ENCODE measurements at places on chromosomes 1 and 21.

DNA sequence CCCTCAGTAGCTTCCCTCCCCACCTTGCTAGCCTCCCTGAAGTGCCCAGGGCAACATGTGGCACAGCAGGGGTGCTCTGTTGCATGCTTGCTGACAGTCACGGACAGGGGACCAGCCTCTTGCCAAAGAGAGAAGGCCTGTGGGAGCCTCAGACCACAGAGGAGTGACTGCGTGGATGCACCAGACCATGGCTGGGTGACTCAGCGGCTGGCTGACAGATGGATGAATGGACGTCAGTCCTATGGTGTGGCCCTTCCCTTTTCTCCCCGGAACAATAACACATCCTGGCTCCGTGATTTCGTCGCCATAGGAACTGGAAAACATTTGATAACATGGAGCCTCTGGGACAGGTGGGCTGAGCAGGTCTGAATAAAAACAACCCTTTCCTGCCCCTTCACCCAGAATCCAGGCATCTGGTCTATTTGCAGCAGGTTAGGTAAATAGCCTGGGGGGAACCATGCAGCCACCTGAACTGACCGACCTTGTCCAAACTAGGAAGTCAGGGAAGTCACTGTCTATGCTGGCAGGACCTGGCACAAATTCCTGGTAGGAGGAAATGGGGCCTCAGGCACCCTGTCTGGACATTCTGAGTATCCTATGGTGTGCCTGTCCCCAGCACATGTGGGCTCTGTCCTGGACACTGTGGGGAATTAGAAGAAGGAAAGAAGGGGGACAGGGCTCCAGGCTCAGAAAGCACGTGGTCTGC, 53.3 kb downstream of the NENF start:
- no peak for DNase-seq

DNA sequence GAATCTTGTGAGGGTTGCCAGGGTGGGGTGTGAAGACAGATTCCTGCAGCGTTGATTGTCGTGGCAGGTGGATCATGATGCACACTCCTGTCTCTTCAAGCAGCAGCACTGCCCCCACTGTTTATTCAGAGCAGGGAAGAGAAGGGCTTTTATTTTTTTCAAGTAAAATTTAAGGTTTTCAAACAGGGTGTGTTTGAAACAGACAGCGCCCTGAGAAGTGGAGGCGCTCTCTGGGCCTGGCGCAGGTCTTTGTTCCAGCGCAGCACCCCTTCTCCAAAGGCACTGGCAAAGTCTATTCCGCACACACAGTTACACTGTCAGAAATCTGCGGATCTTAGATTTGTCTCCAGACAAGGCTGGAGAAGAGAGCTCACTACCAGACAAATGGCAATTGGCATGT, 7.0 kb downstream of the C1orf53 start:
- no peak for DNase-seq

DNA sequence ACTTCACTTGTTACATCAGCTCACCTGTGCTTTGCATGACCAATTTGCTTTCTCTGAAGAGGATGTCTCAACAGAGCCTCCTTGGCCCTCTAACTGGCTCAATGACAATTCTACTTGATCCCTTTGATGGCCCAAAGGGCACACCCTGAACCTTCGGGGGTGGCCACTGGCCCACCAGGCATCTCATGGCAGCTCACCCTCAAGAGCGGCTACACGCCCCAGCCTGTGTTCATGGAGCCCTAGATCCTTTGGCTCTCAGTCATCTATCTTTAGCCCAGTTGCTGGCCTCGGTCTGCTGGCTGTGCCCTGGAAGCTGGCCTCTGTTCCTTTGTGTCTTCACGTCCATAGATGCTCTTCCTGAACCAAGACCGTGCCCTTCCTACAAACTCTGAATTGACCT, 476.7 kb downstream of the NPHP4 start:
- DNase-seq = no peak

DNA sequence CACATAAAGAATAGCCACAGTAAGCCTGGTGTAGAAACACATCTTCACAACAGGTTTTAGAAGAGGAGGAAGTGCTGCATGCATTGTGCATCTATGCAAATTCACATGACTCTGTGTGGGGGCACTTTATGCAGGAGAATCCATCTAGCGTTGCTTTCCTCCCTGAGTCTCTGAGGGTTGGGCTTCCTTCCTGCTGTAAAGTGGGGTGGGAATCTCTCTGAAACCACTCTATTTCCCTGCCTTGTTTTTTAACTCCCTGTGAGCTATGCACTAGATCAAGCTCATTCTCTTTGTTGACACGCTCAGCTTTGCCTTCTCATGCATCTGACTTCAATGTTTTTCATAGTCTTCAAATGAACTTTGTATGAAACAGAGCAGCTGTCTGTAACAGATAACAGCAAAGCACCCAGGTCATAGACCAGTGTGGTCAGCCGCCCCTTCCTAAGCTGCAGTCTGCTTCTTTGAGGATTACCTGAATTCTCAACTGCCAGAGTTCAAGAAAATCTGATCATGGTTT, 102.7 kb upstream of the DPH5 start:
- no peak for DNase-seq

GRCh38 chr1:46547481-46548383, 3.7 kb downstream of the KNCN start:
- DNase-seq = no peak

GRCh38 chr1:98021126-98021525, 100.3 kb upstream of the DPYD start:
- DNase-seq = no peak

- no peak for DNase-seq
These were observed 33.5 kb upstream of the MRPS6 start for GRCh38 chr21:34039678-34040382.

- DNase-seq = no peak
These were observed 83.8 kb downstream of the MRPL37 start for GRCh38 chr1:54283635-54284385.

DNA sequence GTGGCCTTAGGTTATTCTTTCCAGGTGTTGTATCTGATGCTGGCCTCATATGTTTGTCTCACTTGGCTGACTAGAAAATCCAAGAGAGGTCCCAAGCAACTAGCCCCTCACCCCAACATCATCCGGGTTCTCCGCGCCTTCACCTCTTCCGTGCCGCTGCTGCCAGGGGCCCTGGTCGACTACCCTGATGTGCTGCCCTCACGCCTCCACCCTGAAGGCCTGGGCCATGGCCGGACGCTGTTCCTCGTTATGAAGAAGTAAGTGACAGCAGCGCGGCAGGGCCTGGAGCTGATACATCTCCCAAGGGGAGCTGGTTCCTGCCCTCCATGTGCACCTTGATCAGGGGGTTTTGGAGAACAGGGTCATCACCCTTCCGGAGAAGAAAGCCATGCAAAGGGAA, 11.2 kb downstream of the PINK1 start:
- no peak for DNase-seq

DNA sequence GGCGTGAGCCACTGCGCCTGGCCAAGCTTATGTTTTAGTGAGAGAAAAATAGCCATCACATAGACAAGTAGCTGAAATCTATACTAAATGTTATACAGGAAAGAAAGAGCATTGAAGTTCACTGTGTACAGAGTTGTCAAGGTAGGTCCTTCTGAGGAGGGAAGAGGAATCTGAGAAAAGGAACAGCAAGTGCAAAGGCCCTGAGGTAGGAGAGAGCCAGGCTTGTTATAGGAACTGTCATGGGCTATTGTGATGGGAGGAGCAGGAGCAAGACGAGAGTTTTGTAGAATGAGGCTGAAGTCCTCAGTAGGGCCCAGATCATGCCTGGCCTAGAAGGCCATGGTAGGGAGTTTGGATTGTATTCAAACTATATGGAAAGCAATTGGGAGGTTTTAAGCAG, 4.6 kb downstream of the ZDHHC18 start:
- no peak for DNase-seq

DNA sequence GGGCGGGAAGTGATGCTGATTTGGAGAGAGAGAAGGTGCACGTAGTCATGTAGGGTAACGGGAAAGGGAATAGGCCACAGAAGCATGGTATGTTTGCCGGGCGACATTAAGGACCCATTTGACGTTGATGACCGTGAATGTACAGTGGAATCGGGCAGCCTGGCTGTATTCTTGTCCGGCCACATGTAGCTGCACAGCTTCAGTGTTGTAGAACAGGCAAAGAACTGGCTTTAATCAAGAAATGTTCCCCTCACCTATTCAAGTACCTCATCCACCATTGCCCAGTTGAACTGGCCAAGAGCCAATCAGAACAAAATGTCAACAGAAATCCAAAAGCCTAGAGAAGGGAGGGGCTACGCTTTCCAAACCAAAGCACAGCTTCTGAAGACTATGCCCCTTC, 104.8 kb downstream of the DHRS3 start:
- DNase-seq = no peak

GRCh38 chr1:27392778-27393635, 585 bp downstream of the GPR3 start:
- no peak for DNase-seq

DNA sequence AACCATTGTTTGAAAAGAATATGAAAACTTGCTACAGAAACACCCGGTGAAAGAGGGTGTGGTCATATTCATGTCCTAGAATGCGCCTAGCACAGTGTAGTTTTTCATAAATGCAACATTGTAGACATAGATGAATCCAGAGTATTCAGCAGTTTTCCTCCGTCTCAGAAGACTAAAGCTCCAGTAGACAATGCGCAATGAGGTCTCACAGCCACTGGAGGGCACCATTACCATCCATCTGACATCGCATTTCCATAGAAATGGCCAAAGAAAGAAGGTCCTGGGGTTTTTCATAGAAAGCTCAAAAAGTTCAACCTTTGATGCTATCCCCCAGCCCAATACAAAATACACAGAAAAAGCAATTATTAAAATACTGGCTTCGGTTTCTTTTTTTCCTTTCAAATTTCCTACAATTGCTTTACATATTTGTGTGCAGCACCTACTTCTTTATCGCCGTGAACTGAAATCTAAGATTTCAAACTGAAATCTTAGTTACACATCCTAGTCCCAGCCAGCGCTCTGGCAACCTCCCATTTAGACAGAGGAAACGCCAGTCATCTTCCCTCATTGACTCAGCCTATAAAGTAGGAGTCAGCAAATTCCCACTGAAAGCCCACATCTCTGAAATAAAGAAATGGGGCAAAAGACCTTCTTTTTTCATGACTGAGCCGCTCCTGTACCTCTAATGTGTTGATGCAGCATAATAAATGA, 3.9 kb upstream of the CD58 start:
- no peak for DNase-seq

DNA sequence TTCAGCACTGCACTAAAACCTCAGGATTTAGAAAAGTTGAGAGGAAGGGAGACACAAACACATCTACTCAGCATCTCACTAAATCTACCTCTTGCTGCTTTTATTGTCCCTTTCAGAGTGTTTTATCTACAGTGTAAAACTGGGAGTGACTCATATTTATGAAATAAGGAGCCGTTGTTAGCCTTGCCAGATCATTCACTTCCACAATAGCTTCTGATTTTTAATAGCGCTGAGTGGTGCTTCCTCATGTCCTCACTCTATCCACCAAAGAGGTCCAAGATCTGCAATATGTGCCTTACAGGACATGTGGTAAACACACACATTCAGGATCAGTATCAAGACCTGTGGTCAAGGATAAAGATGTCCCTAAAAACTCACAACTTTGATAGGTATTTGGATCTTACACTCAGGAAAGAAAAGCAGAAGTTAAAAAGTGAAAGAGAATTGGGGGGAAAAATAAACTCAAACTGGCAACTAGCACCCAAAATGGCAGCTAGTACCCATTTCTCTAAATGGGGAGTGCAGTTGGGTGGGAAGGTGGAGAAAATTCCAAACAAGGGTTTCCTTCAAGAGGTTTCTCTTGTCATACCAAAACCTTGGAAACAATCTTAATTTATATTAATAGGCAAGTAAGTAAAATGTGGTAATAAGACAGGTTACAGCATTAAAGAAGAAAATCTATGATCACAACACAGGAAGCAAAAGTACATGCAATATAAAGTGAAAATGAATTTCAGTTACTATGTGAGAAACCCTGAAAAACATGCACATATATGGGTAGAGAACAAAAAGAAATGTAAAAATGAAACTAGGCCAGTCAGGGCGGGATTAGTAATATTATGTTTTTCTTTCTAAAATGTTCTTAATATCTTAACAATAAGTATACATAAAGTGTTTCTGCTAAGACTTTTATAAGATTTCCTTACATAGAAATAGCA, 15.9 kb downstream of the DUSP10 start:
- DNase-seq = no peak

DNA sequence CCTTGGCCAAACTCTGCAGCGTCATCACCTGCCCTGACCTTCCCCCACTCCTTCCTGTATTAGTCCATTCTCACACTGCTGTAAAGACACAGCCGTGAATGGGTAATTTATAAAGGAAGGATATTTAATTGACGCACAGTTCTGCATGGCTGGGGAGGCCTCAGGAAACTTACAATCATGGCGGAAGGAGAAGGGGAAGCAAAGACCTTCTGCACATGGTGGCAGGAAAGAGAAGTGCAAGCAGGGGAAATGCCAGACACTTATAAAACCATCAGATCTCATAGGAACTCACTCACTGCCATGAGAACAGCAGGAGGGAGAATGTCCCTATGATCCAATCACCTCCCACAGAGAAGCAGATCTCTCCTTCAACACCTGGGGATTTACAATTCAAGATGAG, 408.5 kb downstream of the PTPRU start:
- no peak for DNase-seq

DNA sequence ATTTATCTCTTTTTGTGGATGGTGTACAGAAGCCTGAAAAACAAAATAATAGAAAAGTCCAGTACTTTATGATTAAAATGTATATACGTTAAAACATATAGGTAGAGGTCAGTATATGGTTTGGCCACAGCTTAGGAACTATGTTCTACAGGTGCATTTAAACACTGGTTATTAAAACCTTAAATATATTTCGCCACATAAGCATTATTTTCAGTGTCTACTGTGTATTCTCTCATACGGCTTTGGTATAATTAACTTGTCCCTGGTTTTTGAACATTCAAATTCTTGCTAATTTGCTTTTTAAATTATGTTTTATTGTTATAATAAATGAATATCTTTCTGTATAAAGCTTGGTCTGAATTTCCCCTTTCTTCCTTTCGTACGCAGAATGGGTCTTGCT, 87.9 kb downstream of the GTF2B start:
- no peak for DNase-seq

GRCh38 chr1:234229581-234230387, 143.5 kb upstream of the COA6 start:
- no peak for DNase-seq

- no peak for DNase-seq
These were observed 4.4 kb downstream of the MORN1 start for GRCh38 chr1:2386636-2387611.

DNA sequence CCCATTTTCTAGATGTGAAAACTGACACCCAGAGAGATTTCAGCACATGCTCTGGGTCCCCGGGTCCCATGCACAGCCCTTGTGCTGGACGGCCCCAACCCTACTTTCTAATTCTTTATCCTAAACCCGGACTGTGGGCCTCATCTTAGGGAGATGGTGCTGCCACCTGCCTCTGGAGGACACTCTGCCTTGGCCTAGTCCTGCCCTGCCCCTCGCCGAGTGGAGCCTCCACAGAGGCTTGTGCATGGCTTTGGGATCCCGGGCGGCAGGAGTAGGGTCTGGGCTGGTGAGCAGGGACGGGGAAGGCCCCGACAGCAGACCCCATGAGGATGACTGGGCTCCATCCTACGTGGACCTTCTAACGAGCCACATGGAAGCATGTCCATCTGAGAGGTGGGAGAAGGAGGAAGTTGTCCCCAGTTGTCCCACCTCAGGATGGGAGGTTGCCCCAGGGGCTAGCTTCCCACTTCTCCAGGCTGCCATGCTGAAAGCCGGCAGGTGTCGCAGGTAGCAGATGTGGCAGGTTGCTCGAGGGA, 12.4 kb downstream of the MX2 start:
- no peak for DNase-seq
